BJ (cell line): ENCODE measurements at places on chromosomes 16 and 17.

- no peak for DNase-seq
These were observed 28.8 kb downstream of the PRKAR1A start for GRCh38 chr17:68540981-68541380.

GRCh38 chr17:48499248-48499647 lies 31.6 kb downstream of the HOXB1 start:
- DNase-seq, result no peak

- no peak for DNase-seq
These were observed 45.7 kb downstream of the DYNLRB2 start for GRCh38 chr16:80586476-80586875.

- no peak for DNase-seq
These were observed 4.5 kb upstream of the NECAB2 start for GRCh38 chr16:83963277-83964119.

GRCh38 chr16:86353948-86354347 lies 156.4 kb upstream of the FOXF1 start:
- no peak for DNase-seq

- DNase-seq, result no peak
These were observed 15.2 kb downstream of the PIEZO1 start for GRCh38 chr16:88769617-88770460.

- no peak for DNase-seq
These were observed 1.3 kb downstream of the CCDC102A start for GRCh38 chr16:57534881-57535658.

- no peak for DNase-seq
These were observed 10.4 kb downstream of the USB1 start for GRCh38 chr16:58011652-58012051.

- no peak for DNase-seq
These were observed 5.1 kb upstream of the RPL26 start for GRCh38 chr17:8387914-8388651.

DNA sequence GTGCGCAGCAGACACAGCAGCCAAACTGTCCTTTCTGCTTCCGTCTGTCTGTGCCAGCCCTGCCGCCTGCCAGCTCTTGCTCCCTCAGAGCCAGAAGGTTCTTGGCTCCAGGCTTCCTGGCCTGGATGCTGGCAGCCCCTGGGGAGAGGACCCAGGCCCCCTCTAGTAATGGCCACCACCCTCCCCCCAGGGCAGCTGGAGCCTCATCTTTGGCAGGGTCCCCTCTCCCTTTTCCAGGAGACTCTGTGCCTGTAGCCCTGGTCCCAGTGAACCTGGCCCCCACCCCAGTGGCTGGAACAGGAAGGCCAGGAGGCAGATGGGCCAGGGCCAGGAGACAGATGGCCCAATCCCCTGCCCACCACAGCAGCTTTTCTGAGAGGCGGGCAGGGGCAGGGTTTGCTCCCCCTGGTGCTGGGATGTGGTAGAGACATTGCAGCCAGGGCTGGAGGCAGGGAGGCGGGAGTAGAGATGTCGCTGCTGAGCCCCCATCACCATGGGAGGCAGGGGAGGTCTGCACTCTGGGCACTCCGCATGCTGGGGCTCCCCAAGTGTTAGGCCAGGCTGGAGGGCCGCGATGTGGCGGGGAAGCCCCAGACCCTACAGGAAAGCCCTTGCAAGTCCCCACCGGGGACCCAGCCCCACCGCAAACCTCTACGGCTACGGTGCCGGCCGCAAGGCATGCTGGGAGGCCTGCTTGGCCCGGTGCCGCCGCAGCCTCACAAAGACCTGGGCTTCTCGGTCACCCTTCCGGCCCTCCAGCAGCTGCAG lies 16.7 kb downstream of the UNC13D start:
- no peak for DNase-seq

DNA sequence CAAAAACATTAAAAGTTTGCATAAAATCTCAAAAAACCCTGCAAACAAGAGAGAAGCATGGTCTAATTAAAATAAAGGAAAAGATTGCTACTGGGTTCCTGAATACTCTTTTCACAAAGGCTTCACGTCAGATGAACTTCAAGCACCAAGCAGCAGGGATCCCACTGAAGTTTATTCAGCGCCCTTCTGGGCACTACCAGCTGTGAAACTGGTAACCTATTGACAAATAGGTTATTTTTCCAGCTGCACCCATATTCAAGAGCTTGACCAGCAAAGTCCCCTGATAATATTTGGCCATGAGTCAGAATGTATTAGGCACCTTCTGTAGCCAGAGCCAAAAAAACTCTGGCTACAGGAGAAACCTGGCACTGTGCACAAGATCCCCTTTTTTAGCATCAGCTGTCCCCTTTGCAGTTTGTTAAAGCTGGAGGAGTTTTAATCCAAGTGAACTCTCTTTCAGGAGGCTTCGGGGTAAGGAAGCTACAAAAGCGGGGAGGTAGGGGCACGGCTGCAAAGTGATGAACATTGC lies 60.3 kb downstream of the GRIN2A start:
- DNase-seq, result no peak

DNA sequence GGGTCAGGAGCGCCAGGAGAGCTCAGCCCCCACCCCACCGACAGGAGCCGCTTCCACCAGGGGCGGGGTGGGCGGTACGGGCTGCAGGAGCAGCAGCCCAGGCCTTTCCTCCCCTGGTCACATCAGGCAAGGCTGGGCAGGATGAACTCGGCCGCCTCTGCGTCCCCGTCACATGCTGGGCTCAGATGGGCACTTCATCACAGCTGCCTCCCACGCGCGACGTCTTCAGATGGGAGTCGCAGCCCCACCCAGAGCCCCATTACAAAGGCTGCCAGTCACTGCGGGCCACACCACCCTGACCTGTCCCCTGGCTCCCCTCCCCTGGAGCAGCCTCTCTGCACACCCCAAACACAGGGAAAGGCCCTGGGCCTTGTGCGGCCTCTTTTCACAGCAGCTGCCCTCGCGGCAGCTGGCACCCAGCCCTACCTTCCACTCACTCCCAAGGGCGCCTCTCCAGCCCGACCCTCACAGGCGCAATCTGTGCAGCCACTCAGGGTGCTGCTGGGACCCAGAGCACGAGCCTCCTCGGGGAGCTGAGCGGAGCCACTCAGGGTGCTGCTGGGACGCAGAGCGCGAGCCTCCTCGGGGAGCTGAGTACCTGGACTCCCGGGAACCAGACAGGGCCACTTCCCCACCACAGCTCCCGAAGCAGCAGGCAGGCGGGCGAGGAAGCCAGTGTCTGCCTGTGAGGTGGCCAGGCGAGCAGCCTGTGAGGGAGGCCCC lies 4.7 kb downstream of the ZNF598 start:
- no peak for DNase-seq

DNA sequence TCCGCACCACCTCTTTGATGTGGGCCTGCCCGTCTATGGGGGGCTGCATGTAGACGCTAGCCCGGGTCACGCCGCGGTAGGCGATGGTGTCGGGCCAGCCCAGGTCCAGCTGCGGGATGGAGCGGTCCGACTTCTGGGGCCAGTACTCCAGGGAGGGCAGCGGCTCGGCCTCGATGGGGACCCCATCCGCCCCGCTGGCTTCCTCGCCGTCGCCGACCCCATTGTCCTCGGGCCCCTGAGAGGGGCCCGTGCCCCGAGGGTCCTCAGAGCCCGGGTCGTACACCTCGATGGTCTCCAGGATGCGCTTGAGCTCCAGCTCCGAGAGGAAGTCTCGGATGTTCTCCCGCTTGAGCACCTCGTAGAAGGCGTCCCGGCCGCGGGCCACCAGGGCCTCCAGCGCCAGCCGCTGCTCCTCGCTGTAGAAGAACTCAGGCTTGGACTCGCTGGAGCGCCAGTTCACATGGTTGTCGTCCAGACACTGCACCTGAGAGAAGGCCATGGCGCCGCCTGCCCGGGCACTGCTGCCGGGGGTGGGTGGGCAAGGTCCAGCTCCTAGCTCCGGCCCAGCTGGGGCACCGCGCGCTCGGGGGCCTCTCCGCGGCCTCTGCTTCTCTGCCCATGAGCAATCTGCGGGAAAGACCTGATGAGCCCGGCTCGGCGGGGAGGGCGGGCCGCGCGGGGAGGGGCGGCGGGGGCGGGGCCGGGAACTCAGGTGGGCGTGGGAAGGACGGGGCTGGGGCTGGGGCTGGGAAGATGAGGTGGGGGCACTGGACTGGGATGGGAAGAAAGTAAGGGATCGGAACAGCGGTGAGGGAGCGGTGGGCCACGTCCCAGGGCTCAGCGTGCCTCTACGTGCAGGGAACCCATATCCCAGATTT lies 782 bp downstream of the FAM83G start:
- DNase-seq, result no peak

GRCh38 chr16:67862623-67863583 lies 9.9 kb upstream of the EDC4 start:
- DNase-seq, result no peak

DNA sequence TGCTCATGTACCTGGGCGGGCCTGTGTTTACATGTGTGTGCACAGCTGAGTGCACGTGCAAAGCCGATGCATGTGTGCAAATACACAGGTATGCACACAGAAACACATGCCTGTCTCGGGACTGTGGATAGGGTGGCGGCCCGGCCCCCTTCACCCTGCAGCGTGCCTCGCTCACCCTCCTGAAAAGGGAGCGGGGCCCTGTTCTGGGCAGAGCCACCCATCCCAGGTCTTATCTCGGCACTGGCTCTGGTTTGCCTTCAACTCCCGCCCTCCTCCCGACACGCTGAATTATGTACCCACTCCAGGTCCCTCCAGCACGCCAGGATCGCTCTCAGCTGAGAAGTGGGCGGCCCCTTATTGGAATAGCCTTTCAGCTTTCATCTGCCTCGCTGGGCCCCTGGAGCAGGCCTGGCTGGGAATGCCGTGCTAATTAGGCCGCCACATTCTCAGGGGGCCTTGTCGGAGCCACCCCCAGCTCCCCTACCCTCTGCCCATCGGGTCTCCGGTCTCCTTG lies 77.8 kb downstream of the RTN4RL1 start:
- no peak for DNase-seq

GRCh38 chr17:81002013-81002384 lies 10.4 kb downstream of the CHMP6 start:
- no peak for DNase-seq

DNA sequence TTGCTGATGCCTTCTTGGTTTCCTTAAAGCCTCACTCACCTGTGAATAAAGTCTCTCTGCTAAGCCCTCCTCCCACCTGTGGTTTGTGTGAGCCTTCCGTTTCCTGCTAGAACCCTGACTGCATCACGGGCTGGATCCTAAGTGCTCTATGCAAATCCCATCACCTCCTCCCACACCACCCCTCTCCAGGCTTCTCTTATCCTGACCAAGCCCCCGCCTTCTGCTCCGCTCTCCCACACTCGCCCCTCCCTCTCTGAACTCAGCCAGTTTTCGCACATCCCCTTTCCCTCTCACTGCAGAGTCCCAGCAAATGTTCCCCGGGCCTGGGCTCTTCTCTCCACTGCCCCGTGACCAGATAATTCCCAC lies 51.8 kb downstream of the PIMREG start:
- no peak for DNase-seq

DNA sequence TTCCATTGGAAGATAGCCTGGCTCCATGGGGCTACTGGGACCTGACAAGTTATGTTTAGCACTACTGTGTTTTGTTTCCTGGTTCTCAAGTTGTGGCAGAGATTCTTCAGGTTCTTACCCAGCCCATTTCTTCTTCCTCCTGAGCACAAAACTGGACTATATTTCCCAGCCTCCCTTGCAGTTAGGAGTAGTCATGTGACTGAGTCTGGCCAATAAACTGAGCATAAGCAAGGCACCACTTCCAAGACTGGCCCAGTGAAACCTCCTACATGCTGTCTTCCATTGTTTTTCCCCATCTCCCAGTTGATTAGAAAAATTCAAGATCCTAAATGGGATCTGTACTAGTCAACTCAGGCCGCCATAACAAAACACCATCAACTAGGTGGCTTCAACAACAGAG lies 28.2 kb upstream of the RBBP6 start:
- DNase-seq, result no peak

GRCh38 chr16:12527071-12527470 lies 276.6 kb downstream of the CPPED1 start:
- no peak for DNase-seq

GRCh38 chr17:82383411-82383810 lies 11.8 kb downstream of the UTS2R start:
- no peak for DNase-seq

GRCh38 chr17:71486261-71486660 lies 634.6 kb upstream of the SOX9 start:
- DNase-seq, result no peak

GRCh38 chr16:27432558-27432957 lies 30.6 kb downstream of the IL21R start:
- DNase-seq, result peak; percentile 25

DNA sequence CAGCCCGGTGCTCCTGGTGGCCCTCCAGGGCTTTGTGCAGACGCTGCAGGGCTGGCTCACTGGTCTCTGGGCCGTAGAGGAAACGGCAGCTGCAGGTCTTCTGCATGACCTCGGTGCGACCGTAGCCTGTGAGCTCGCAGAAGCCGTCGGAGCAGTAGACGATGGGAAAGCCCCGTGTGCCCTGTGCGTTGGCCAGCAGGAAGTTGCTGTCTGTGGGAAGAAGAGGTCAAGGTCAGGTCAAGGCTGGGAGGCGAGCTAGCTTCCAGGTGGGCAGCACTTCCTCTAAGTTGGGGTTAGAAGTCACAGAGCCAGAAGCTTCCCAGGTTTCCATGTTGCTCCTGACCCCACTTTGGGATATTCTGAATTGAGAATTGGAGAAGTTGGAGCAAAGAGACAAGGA lies 2.1 kb downstream of the KCNH4 start:
- no peak for DNase-seq

GRCh38 chr16:65538976-65539375 lies 417.1 kb upstream of the CDH11 start:
- peak; percentile 49 for DNase-seq

- DNase-seq, result no peak
These were observed 3.8 kb downstream of the RNF213 start for GRCh38 chr17:80264205-80265075.

- DNase-seq, result no peak
These were observed 161.5 kb downstream of the FTO start for GRCh38 chr16:53865494-53865863.

- no peak for DNase-seq
These were observed 6.6 kb downstream of the PRAC1 start for GRCh38 chr17:48715496-48716399.

DNA sequence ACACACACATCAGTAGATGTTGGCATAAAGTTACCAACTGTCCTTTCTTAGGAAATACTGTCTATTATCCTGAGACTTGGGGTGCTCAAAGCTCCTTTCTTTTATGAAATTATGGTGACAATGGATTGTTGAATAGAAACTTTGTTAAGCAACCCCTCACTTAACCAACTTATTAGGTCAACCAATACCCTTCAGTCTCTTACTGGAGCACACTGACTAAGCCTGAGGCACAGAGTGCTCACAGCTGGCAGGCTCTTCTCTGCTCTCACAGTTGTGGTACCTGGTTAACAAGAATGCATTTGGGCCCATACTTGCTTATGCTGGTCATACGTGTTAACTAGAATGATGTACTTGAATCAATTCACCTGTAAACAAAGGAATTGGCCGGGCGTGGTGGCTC lies 24.8 kb downstream of the CD300LF start:
- DNase-seq, result no peak

DNA sequence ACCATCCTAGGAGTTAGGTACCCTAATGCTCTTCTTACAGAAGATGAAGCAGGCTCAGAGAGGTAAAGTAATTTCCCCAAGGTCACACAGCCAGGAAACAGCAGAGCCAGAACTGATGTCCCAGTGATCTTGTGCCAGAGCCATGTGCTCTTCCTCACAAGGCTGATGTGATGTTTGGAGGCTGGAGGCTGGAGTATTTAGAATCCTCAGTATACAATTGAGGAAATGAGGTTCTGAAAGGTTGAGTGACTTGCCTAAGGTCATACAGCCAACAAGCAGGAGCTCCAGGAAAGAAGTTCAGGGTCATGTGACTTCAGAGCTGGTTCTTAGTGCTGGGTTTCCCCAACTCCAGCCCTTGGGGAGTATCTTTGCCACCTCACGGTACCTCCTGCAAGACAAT lies 18.5 kb downstream of the ITPRIPL2 start:
- DNase-seq, result no peak

GRCh38 chr17:44333371-44333770 lies 8.7 kb upstream of the SLC25A39 start:
- no peak for DNase-seq
